ENCODE measurements at places on chromosomes 12 and 14.

DNA sequence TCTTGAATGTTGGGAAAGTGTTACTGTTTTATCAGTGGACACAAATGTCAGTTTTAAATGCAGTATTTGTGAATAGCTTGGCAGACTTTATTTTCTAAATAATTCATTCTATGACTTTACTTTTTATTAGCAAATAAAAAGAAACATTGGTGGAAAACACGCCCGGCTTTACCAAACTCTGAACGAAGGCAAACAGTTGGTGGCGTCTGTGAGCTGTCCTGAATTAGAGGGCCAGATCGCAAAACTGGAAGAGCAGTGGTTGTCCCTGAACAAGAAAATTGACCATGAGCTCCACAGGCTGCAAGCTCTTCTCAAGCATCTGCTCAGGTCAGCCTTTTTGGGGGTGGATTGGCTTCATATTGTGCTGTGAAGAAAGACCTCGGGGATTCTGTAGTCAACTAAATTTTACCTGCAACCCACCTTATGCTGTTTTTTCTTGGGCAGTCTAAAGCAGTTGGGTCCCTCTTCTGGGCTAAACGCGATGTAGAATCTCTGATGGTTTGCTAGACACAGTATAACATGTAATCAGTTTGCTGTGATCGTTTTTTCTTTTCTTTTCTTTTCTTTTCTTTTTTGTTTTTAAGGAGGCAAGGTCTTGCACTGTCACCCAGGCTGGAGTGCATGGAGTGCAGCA is 156.4 kb downstream of the ESR2 start:
- DNase-seq = no peak

- no peak for DNase-seq
These were observed 7.1 kb upstream of the SERPINA9 start for GRCh38 chr14:94483071-94483451.

DNA sequence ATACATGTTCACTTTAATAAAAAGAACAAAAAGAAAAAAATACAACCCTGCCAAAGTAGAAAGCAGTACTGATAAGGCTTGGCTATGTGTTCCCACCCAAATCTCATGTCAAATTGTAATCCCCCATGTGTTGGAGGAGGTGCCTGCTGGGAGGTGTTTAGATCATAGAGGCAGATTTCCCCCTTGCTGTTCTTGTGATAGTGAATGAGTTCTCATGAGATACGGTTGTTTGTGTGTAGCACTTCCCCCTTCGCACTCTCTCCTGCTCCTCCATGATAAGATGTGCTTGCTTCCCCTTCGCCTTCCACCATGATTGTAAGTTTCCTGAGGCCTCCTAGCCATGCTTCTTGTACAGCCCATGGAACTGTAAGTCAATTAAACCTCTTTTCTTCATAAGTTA is 59.9 kb downstream of the USP15 start:
- DNase-seq = no peak

- DNase-seq = no peak
These were observed 3.3 kb upstream of the SLC22A17 start for GRCh38 chr14:23355871-23356435.

DNA sequence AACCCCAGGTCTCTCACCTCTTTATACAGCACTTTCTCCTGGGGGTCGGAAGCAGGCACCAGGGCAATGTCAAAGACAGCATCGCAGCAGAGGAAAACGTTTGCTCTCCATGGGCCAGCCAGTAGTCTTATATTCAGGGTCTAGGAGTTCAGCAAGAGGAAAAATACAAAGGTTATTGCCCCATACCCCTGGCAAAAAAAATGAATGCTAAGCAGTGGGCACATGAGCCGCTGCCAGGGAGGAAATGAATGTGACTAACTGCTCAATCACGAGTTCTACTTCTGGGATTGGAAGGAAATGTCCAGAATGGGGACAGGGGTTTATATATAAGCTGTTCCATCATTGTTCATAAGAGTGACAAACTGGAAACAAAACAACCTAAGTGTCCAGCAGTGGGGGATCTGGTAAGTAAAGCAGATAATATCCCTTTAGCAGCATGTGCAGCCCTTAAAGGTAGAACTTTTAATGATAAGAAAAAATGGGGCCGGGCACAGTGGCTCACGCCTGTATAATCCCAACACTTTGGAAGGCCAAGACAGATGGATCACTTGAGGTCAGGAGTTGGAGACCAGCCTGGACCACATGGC is 53.8 kb downstream of the PHETA1 start:
- no peak for DNase-seq

GRCh38 chr12:104215638-104216297 is at the start of gene TXNRD1:
Gene TXNRD1, plus strand, starts transcription at chr12:104215779. Its CDS starts 24 bp downstream, at chr12:104215803.
- peak; percentile 79 for DNase-seq

GRCh38 chr12:67237231-67237630 is 31.9 kb upstream of the CAND1 start:
- no peak for DNase-seq

GRCh38 chr14:58191763-58192601 is 8.0 kb upstream of the ACTR10 start:
- no peak for DNase-seq

GRCh38 chr12:27772328-27773049 is 7.5 kb upstream of the KLHL42 start:
- no peak for DNase-seq

GRCh38 chr12:95371571-95371970 is 102.4 kb upstream of the METAP2 start:
- DNase-seq = no peak

DNA sequence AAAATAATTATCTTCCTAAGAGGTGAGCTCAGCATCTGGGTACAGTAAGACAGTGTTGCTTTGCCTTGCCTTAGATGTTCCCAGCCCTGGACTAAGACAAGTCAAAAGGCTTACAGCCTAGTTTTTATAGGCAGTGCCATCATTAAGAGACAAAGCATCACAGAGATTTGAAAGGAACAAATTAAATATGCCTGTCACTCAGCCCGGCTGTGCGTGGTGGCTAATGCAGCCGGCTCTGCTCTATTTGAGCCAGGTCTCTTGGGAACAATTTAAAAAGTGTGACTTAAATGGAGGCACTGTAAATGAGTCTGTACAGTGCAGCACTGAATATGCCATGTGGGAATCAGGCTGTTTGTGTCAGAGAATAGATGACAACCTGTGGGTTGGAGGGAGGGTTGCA is 1687.4 kb upstream of the FLRT2 start:
- DNase-seq = no peak

GRCh38 chr14:37078131-37078530 is 94.3 kb downstream of the SLC25A21 start:
- no peak for DNase-seq

- DNase-seq = no peak
These were observed 820.7 kb upstream of the FBXO33 start for GRCh38 chr14:40252817-40253447.

- DNase-seq = no peak
These were observed 1.7 kb upstream of the ITGA5 start for GRCh38 chr12:54420766-54421144.

DNA sequence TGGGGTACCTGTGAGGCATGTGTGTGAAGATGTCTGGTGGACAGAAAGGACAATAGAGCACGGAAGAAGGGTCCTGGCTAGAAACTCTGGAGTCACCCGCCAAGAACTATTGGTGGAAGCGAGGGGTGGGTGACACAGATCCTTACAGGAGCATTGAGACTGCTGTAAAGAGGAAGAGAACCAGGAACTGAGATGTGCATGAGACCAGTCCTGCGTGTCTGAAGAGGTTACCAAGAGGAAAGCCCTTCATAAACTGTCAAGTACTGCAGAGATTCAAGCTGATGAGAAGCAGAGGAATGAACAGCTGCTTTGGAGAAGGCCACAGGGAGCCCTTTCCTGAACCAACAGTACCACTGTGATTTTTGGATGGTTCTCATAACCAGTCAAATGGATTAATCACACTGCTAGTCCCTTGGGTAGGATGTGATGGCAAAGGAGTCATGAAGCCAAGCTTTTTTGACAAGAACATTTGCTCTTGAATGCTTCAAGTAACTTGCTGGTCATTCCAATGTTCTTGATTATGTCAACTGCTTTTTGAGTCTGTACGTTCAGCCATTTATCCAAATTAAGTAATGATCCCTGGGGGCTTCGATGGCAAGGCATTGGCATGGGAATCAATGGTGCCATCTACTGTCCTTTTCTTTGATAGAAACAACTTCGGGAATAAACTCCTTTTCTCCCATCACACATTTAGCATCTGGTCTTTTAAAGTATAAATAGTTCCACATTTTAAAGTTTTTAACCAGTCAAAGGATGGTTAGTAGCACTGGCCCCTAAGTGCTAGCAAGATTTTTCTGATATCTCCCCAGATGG is 42.9 kb downstream of the GPR135 start:
- no peak for DNase-seq

- DNase-seq = no peak
These were observed 228.9 kb upstream of the CAND1 start for GRCh38 chr12:67039995-67040860.

- no peak for DNase-seq
These were observed at the start of gene KRT75 for GRCh38 chr12:52434081-52434733. Gene KRT75, minus strand, starts transcription at chr12:52434371. Its CDS starts 67 bp downstream, at chr12:52434304.

DNA sequence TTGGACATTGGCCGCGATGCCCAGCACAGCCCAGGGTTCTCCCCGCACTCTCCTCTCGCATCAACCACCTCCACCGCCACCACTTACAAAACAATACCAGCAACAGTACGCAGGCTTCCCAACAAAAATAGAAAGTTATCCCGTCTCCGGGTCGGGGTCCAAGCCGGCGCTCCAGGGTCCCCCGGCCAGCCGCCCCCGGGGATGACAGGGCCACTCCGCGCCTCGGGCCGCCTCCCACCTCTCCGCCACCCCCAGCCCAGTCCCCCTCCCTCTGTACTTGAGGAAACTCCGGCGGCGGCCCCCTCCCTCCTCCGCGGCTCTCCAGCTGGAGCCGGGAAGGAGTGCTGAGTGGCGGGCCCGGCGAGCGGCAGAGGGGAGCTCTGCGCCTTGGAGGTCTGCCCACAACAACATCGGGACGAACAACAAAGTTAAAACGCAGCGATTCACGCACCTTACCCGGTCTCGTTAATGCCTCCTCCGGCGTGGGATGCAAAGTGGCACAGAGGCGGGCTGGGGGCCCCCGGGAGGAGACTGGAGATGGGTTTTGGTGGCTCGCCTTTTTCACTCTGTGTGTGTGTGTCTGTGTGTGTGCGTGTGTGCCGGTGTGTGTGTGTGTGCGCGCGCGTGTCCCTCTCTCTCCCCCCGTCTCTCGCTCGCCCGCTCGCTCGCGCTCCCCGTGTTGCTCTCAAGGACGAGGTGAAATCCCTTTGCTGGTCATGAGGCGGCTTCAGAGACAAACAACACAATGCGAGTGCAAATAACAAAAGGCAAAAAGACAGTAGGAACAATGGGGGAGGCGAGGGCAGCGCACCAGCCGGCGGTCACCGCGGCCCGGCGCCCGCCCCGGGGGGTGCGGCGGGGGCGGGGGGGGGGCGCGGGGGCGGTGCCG is 386.8 kb downstream of the BCAT1 start:
- DNase-seq = no peak

GRCh38 chr12:124980098-124980892 is 8.6 kb downstream of the DHX37 start:
- no peak for DNase-seq

DNA sequence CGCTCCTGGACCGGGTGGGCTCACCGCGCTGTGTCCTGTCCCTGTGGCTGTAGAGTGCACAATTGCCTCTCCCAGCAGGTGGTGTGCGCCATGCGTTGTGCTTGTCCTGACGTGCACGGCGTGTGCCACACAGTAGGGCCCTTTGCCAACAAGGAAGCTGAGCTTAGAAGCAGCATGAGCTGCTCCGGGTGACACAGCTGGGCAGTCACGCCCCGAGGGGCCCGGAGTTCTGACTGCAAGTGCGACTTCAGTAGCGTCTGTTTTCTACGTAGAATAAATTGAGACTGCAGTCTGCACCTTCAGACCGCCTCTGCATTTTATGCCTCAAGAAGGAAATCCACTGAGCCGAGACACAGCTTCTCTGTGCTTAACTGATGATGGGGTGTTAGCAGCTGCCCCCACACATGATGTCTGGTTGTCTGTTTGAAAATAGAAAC is 81.6 kb downstream of the ADGRD1 start:
- DNase-seq = no peak

All from stimulated activated naive CD4-positive, alpha-beta T cell treated with Interleukin-2 at 50 U/mL for 16 hours (primary cell).